ENCODE measurements at places on chromosomes 3 and 15. TPM values are rescaled to one million over a fixed set of nuclear protein-coding genes. Genes with fewer than 3 reads are reported as not detected.

Gene ALG1L2
- total RNA-seq: not detected

Gene TIMP4
- total RNA-seq: 6.1 TPM

- no peak for DNase-seq
These were observed 508.9 kb upstream of the TBL1XR1 start for GRCh38 chr3:177705976-177706823.

DNA sequence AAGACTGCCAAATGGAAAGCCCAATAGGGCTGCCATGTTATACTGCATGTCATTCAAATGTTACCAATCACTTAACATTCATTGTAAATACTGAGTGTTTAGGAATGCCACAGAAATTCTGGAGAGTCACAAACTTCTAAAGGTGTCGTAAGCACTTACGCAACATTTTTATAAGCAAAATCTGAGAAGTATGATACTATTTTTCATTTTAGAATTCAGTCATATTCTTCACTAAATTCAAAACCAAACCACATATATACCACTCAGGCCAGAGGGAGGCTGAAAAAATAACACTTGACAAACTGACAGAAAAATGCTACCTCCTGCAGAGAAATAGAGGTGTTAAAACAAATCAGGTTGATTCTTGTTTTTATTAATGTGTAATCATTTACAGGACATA, 89.8 kb downstream of the THBS1 start:
- no peak for DNase-seq

DNA sequence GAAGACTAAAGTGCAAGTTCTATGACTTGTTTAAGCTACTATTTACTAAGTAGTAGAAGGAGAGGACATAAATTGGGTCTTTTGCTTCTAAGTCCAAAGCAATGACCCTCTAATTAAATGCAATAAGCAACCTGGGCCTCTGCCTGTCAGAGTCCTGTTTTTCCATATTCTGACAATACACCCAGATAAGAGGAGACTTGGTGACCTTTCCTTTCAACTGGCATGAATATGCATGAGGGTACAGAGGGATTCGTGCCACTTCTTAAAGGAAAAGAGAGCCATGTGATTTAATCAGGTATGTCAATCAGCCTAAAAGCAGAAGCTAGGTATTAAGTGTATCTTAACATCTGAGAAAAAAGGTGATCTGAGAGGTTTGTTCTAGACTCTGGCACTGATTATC, 50.7 kb upstream of the FGF7 start:
- no peak for DNase-seq

DNA sequence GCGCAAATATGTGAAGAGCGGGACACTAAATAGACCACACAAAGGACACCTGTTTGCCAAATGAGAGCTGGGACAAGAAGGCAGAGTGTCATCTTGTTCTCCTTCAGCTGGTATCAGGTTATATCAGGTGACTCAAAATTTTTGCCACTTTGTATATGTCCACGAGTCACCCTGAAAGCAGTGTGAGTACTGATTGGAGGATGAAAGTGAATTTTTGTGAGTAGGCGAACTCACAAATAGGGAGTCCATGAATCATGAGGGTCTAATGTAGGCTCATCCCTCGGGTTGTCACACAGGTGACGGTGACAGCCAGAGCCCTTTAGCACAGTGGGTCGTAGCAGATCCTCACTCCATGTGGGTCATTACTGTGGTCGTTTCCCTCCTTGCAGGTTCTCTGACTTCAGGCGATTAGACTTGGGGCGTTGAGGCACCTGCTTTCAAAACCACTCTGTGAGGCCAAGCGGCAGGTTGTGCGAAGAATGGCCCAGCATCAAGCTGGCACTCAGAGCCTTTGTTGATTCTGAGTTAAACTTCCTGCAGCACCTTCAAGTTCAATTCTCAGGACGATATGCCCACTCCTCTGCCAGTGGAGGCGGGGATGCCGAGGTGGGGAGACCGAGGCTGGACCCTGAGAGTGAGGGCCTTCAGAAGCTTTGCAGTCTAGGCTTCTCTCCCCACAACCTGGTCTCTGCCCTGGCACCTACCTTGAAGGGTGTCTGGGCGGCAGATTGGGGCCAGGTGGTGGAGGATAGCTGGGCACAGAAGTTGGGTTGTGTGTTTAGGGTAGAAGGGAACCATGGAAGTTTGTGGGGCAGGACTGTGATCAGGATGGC, 173.8 kb downstream of the SMAD6 start:
- no peak for DNase-seq

DNA sequence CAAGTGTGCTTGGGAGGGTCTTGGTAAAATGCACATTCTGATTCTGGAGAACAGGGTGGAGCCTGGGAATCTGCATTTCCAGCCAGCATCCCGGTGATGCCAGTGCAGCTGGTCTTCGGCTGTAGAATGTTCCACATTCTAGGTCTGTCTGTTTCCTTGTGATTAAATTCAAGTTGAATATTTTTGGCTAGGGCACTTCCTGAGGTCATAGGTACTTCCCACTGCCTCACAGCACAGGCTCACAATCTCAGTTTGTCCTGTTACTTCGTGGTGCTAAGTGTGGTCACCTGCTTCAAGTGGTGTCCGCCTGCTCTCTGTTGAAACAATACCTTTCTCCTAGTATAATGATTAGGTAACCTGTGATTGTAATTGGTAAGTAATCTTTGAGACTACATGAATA, 40.1 kb downstream of the FLNB start:
- DNase-seq: peak; percentile 61

GRCh38 chr3:124963755-124964154, 29.2 kb upstream of the MUC13 start:
- no peak for DNase-seq

Gene RNF7
- total RNA-seq: 143 TPM

Gene CTXN2
- 0.05 TPM for total RNA-seq

- DNase-seq: no peak
These were observed 26.4 kb downstream of the GRIP2 start for GRCh38 chr3:14513566-14514322.

GRCh38 chr15:92164327-92165000, 229.2 kb upstream of the ST8SIA2 start:
- peak; percentile 72 for DNase-seq

- DNase-seq: no peak
These were observed 43.0 kb upstream of the USP3 start for GRCh38 chr15:63461230-63461985.

DNA sequence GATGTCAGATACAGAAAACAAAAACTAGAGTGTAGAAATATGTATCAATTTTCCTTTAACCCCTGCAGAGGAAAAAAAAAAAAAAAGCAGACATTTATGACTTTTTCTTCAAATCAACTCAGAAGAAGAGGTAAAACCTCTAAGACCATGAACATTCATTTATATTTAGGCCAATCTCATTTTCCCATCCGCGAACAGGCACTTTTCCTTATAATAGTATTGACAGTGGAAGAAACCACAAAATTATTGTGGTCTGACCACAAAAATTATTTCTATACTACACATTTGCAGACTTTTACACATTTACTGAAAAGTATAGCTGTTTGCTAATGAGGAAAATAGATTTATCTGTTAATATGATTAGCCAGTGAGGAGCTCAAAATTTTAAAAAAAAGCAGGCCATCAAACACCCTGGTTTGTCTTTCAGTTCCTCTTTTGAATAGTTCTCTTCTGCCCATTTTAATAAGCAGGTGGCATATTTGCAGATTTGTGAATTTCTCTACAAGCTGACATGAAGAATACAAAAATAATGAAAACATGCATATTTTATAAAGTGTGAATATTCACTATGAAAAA, 5.7 kb downstream of the OSBPL11 start:
- DNase-seq: no peak

GRCh38 chr3:180117381-180118163, 80.8 kb upstream of the PEX5L start:
- DNase-seq: no peak

- no peak for DNase-seq
These were observed 124.7 kb upstream of the RAD18 start for GRCh38 chr3:9087831-9088413.

DNA sequence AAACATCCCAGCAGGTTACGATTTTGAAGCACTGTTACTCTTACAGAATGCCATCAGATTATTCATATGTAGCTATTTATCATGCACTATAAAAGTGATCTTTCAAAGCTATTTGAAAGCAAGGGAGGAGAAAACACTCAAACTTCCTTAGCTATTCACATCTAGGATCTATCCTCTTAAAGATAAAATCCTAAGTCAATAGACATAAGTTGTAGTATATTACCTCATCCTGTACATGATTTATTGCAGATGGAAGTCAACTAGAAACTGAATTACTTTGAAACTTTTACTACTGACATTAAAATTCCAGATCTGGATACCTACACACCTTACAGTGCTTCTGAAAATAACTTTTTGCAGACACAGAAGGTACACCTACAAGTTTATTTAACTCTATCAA, 197.2 kb downstream of the MEIS2 start:
- no peak for DNase-seq

Gene FBXO40
- not detected for total RNA-seq

GRCh38 chr3:186057594-186057993, 51.3 kb downstream of the ETV5 start:
- peak; percentile 16 for DNase-seq

DNA sequence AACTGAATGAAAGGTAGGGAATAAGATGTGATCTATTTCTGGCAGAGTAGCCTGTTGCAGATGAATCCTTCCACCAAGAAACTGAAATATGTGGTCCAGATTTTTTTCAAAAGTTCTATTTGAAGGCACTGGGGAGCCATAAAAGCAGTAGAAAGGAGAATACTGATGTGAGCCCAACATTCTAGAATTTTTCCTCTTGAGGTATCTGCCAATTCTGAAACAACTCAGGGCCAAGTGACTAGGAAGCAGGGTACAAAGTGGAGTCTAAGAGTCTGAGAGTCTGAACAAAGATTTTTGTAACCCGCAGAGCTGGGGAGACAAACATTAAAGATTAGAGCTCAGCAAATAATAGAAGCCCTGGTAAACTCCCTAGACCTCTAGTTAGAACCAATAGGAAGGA, 58.3 kb upstream of the SLCO3A1 start:
- no peak for DNase-seq

- DNase-seq: peak; percentile 63
These were observed 78.8 kb upstream of the PCSK6 start for GRCh38 chr15:101568309-101568708.

- no peak for DNase-seq
These were observed 95.4 kb downstream of the HMG20A start for GRCh38 chr15:77516076-77516475.

Gene TYRO3
- total RNA-seq: 10.7 TPM

Gene TUBGCP4
- total RNA-seq: 11.2 TPM

Gene LYZL4
- total RNA-seq: not detected

DNA sequence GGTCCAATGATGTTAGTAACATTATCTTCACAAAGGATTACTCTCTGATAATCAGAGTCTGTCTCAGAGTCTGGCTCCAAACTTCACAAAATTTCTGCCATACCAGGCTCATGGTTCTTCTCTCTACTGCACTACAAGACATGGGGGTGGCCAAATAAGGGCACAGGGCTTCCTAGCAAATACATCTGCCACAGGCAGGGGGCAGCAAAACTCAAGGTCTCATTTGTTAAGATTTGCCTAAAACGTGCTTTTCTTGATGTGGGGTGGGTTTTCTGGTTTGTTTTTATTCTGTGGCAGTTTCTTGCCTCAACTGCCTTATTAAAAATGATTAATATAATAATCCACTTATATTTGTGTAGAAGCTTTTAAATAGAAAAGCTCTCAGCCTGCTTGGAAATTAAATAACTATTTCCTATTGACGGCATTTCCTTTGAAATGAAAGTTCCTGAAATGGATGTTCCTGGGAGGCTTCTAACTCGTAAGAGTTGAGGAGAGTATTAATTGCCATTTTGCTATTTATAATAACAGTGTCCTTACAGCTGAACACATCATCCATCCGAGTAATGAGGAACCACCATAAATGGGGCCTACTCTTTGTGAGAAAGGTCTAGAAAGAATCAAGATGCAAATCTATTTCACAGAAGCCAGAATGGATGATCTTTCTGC, 53.8 kb downstream of the SST start:
- DNase-seq: peak; percentile 33

GRCh38 chr15:62306851-62307504, 141.9 kb upstream of the C2CD4B start:
- DNase-seq: peak; percentile 79

DNA sequence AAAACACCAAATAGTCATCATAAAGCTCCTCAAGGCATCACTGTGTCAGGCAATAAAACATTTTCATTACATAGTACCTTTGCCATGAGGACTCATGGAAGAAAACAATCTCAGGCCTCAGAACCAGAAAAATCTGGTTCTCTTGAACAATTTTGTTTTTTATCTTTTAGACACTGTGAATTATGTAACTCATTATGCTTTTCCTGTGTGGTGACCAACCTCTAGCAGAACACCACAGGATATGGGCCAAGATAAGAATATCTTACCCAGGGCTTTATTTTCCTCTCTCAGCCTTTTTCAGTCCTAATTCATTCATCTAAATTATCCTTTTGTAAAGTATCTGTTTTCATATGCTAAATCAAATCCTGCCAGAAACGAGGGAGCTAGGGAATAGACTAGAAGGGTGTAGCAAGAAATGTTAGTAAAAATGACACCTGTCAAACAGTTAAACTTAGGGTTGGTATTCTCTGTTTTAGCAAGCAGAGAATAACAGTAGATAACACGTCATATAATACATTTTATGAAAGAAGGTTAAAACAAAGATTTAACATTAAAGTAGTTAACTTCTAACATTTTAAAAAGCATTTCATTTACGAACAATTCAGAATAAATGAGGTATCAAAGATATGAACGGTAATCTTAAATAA, 111.1 kb downstream of the FBXL22 start:
- DNase-seq: no peak

- no peak for DNase-seq
These were observed 4.0 kb downstream of the INAFM2 start for GRCh38 chr15:40327457-40327856.

Gene C3orf20
- not detected for total RNA-seq

Gene GP5
- total RNA-seq: 0.02 TPM

DNA sequence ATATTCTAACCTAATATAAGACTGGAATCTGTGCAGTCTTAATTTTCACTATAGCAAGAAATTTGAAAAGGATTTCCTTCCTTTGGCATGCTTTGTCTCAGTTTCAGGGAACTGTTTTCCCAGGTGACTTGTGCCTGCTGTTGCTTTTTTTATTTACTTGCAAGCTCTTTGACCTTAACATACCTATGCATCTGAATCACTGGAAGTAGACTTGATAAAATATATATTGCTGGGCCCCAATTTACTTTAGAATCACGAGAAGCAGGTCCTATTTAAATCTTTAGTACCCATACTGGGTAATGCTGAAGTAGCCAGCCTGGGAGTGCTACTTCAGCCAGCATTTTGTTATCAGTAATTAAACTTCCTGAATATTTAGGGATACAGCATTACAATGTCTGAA, 257.9 kb upstream of the ALCAM start:
- DNase-seq: no peak

DNA sequence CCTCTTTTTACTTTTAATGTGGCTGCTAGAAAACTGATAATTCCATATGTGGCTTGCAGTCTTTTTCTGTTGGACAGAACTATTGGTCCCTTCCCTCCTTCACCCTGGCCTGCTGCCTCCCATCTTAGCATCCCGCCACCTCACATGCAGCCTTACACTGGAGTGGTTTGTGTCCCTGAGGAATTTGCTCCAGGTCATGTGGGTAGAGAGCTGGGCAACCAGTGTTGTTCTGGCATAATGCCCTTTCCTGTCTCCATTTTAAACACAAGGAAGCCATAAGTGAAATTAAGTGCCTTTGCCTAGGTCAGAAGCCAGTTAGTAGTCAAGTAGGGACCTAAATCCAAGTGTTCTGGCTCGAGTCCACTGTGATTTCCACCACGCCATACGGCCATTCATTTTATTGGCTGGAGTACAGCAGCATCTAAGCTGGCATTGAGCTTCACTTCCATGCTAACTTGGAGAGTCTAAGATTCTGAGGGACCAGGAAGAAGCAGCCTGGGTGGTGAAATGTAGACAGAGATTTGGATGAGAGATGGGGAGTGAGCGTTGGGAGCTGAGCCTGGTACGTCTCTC, 46.0 kb upstream of the PLXNA1 start:
- no peak for DNase-seq

- DNase-seq: peak; percentile 50
These were observed 102.9 kb upstream of the CHRM5 start for GRCh38 chr15:33865416-33865815.

All from A172 (cell line).